ENCODE measurements at places on chromosomes 12 and 14. TPM values are rescaled to one million over a fixed set of nuclear protein-coding genes. Genes with fewer than 3 reads are reported as not detected.

DNA sequence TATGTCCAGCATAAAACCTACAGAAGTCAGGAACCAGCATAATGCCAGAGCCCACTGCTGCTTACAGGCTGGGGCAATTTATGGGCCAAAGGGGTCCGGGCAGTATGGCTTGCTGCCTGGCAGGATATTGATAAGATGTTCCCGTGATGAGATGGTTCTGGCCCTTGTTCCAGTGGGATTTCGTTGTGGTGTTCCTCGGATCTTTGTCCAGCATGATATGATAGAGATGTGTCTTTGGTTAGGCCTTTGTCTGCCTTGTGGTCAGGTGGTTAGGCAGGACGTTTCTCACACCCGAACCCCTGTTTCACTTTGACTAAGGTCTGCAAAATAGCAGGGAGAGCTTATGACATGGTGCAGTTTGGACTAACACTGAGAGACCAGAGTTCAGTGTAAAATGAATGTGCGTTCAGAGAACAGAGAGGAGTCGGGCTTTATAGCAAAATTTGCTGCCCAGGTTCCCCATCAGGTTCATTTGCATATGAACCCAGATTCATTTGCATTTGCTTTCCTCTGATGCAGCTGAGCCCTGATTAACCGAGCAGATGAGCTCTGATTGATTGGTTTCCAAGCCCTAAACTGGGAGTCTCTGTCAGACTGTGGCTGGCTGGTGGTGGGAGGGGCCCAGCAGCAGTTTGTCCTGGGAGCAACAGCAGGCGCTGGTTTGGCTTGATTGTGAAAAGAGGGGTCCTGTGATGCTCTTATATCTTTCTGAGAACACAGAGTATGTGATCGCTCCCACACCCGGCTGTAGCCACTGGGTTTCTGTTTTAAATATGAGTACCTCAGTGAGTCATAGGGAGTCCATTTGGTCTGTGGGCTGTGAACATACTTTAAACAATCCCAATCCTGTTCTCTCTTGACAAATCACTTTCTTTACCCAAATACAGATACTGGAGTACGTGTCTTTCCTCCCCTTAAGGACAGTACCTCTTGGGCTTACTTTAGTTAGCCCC, 156.3 kb upstream of the PZP start:
- H3K4me3 ChIP-seq: peak overlapping the region; percentile 24
- H3K27ac ChIP-seq: peak overlapping the region; percentile 80
- no peaks in the 10 kb centered on the region for H3K27me3 ChIP-seq
- no peaks in the 10 kb centered on the region for H3K36me3 ChIP-seq
- peak; percentile 65 for DNase-seq
- H3K4me1 ChIP-seq: peaks cover 21% of the 10 kb centered on the region

- H3K27me3 ChIP-seq: no peaks in the 10 kb centered on the region
- no peak for DNase-seq
- H3K27ac ChIP-seq: no peak overlapping the region
- H3K4me3 ChIP-seq: no peak overlapping the region
- no peaks in the 10 kb centered on the region for H3K36me3 ChIP-seq
These were observed 424.8 kb downstream of the RAD51B start for GRCh38 chr14:68244262-68244980.

GRCh38 chr12:104576980-104577580, 120.3 kb downstream of the CHST11 start:
- H3K36me3 ChIP-seq: no peaks in the 10 kb centered on the region
- no peaks in the 10 kb centered on the region for H3K4me1 ChIP-seq
- no peak for DNase-seq
- no peaks in the 10 kb centered on the region for H3K27me3 ChIP-seq
- H3K4me3 ChIP-seq: no peak overlapping the region
- H3K27ac ChIP-seq: no peak overlapping the region

GRCh38 chr12:19885093-19885812, 446.0 kb downstream of the AEBP2 start:
- H3K4me1 ChIP-seq: no peaks in the 10 kb centered on the region
- H3K36me3 ChIP-seq: no peaks in the 10 kb centered on the region
- no peak overlapping the region for H3K27ac ChIP-seq
- H3K4me3 ChIP-seq: no peak overlapping the region
- no peak for DNase-seq
- H3K27me3 ChIP-seq: no peaks in the 10 kb centered on the region

DNA sequence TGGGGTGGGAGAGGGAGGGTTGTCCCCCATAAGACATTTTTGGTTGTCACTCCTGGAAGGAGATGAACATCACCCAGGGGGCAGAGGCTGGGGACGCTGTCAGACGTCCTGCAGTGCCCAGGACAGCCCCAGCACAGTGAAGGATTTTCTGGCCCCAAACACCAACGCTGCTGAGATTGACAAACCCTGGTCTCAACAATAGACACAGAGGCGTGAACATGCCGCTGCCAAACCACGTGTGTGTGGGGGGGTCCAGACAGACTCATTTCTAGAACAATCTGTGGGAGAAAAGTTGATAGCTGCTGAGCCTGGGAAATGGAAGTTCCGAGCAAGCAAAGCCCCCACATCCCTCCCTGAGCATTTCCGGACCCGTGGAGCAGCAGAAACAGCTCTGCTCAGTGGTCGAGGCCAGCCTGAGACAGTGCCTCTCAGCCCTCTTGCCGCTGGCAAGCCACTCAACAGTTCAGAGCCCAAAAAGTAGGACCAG, 43.8 kb upstream of the CLMN start:
- DNase-seq: no peak
- H3K27me3 ChIP-seq: no peaks in the 10 kb centered on the region
- H3K36me3 ChIP-seq: no peaks in the 10 kb centered on the region
- H3K4me1 ChIP-seq: peaks cover 31% of the 10 kb centered on the region
- no peak overlapping the region for H3K4me3 ChIP-seq
- H3K27ac ChIP-seq: no peak overlapping the region

- no peaks in the 10 kb centered on the region for H3K27me3 ChIP-seq
- H3K36me3 ChIP-seq: no peaks in the 10 kb centered on the region
- no peak overlapping the region for H3K27ac ChIP-seq
- no peaks in the 10 kb centered on the region for H3K4me1 ChIP-seq
- DNase-seq: no peak
These were observed 173.7 kb downstream of the SYT10 start for GRCh38 chr12:33265900-33266299.

The ALKBH1 gene
- 19.9 TPM for total RNA-seq

The CCDC196 gene
- not detected for total RNA-seq

The HCAR2 gene
- total RNA-seq: not detected

The MIP gene
- not detected for total RNA-seq
